Epithelial cell of proximal tubule (primary cell): ENCODE measurements at places on chromosomes 1 and 21. TPM values are rescaled to one million over a fixed set of nuclear protein-coding genes. Genes with fewer than 3 reads are reported as not detected.

The SLC35F3 gene
- 1.6 and 2.2 TPM in 2 replicates for total RNA-seq

The GPR25 gene
- total RNA-seq: 0.65 TPM in 1 of 2 replicates, not detected in the other

The LEFTY1 gene
- not detected in 2 replicates for total RNA-seq

The FCGR3A gene
- total RNA-seq: not detected in 2 replicates

The GSTM1 gene
- not detected in 2 replicates for total RNA-seq

The KCNJ10 gene
- total RNA-seq: not detected in 2 replicates

The MTARC1 gene
- 3.9 and 12.0 TPM in 2 replicates for total RNA-seq

The KCNH1 gene
- total RNA-seq: 6.9 and 10.1 TPM in 2 replicates

The ALPL gene
- total RNA-seq: 0.43 TPM in 1 of 2 replicates, not detected in the other

The ATAD3C gene
- under 0.01 and 0.36 TPM in 2 replicates for total RNA-seq

The LRRC53 gene
- total RNA-seq: not detected in 2 replicates

The PRELP gene
- total RNA-seq: not detected in 2 replicates

The FMN2 gene
- total RNA-seq: 0.43 and 0.86 TPM in 2 replicates

The SPSB1 gene
- 20.0 and 20.8 TPM in 2 replicates for total RNA-seq

The CLCA4 gene
- not detected in 2 replicates for total RNA-seq
